ENCODE measurements at places on chromosomes 5 and 9. TPM values are rescaled to one million over a fixed set of nuclear protein-coding genes. Genes with fewer than 3 reads are reported as not detected.

- DNase-seq = peak; percentile 29
These were observed 30.2 kb downstream of the CDHR2 start for GRCh38 chr5:176579323-176579722.

- DNase-seq = no peak
These were observed 703 bp downstream of the FAM120AOS start for GRCh38 chr9:93452710-93453046.

GRCh38 chr5:98308231-98308630 is 465.2 kb upstream of the RGMB start:
- DNase-seq = no peak

DNA sequence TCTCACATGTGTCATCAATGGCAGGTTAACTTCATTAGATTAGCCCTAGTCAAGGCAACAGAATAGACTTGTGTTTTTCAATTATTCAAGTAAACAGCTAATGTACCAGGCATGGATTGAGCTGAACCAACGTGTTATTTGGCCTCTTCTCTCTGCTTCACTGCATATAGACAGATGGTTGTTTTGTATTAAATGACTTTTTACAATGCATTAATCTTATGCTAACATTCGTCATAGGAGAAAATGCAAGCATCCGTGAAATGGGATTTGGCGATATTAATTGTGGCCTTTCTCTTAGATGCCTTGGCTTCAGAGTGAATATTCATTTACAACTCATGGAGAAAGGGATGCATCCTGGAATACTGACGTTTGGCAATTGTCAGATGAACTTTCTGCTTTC is 208.0 kb downstream of the KCTD16 start:
- no peak for DNase-seq

DNA sequence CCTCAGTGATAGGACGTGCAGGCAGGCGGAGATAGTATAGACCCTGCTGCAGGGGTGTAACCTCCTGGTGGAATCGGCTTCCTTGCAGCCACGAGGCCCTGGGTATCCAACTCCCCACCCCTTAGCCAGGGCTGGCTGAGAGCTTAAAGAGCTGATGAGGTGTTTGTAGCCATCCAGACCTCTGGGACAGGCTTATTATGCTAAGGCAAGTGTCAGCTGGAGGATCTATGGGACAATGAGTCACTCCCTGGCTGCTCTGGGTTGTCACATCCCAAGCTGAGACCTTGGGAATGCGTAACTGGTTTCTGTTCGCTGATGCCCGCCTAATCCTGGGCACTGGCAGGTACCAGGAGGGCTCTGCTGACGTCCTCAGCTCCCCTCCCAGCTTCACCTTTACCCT is 38.9 kb downstream of the DAB2IP start:
- DNase-seq = no peak

GRCh38 chr5:10779592-10779991 is 18.6 kb upstream of the DAP start:
- DNase-seq = no peak

GRCh38 chr9:98323831-98324135 is 68.3 kb upstream of the TBC1D2 start:
- DNase-seq = no peak

- no peak for DNase-seq
These were observed 35.5 kb downstream of the BHMT start for GRCh38 chr5:79147076-79147475.

DNA sequence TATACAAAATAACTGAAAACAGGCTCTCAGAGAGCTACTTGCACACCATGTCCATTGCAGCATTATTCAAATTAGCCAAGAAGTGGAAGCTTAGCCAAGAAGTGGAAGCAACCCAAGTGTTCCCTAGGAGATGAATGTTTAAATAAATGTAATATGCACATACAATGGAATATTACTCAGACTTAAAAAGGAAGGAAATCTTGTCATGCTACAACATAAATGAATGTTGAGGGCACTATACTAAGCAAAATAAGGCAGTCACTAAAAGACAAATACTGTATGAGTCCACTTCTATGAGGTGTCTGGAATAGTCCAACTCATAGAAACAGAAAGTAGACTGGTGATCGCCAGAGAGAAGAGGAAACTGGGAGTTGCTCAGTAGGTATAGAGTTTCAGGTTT is 438.1 kb downstream of the MAT2B start:
- DNase-seq = peak; percentile 81

DNA sequence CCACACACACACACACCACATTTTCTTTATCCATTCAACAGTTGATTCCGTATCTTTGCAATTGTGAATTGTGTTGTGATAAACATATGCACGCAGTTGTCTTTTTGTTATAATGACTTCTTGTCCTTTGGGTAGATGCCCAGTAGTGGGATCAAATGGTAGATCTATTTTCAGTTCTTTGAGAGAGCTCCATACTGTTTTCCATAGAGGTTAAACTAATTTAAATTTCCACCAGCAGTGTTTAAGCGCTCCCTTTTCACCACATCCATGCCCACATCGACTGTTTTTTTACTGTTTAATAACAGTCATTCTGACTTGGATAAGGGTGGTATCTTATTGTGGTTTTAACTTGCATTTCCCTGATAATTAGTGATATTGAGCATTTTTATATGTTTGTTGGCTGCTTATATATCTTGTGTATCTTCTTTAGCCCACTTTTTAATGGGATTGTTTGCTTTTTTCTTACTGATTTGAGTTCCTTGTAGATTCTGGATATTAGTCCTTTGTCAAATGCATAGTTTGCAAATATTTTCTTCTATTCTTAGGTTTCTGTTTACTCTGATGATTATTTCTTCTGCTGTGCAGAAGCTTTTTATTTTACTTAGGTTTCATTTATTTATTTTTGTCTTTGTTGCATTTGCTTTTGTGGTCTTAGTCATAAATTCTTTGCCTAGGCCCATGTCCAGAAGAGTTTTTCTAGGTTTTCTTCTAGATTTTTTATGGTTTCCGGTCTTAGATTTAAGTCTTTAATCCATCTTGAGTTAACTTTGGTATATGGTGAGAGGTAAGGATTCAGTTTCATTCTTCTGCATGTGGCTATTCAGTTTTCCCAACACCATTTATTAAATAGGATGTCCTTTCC is 82.4 kb downstream of the SH3RF2 start:
- DNase-seq = no peak

DNA sequence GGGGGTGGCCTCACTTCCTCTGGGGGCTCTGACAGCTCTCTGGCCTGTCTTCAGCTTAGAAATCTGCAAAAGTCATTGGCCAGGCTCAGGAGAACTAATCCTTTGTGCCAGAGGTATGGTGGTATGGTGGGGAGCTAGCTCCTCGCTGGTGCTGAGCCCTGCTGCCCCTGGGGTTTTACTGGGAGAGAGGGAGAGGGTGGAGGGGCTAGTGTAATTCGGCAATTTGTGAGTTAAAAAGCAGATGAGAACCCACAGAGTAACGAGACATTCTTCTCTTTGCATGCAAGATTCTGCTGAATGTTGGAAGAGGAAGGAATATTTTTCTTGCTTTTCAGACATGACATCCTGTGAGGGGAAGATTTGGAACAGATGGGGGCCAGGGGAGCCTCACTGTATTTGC is 65.5 kb upstream of the SPRY4 start:
- no peak for DNase-seq

DNA sequence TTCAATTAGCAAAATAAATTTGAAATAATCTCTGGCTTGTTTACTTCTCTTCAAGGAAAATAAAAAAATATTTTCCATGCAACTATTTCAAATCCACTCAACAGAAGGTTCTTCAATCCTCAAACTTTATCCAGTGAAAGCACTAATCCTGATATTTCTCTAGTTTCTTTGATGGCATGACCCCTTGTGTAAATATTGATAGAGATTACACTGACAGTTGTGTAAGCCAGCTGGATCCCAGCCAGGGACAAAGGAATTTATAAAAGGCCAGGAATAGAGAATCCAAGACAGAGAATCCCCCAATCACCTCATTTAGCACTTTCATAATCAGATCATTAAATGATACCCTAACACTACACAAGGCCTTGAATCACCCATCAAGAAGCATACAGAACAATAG is 135.2 kb downstream of the GNA14 start:
- no peak for DNase-seq

DNA sequence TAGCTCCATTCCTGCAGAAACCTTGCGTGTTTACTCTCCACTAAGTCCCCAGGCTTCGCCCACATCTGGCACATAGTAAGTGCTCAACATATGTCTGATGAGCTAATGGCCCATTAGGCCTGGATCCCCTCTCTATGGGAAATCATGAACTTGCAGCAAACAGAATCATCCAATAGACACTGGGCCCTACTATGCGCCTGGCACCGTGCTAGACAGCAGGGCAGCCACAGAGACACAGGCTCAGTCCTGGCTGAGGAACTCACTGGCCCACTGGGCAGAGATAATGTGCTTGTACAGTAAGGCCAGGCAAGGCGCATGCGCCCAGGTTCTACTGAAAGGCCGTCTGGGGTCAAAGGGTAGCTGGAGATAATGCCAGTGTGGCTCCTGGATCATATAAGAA is 36.9 kb upstream of the FABP6 start:
- DNase-seq = no peak

DNA sequence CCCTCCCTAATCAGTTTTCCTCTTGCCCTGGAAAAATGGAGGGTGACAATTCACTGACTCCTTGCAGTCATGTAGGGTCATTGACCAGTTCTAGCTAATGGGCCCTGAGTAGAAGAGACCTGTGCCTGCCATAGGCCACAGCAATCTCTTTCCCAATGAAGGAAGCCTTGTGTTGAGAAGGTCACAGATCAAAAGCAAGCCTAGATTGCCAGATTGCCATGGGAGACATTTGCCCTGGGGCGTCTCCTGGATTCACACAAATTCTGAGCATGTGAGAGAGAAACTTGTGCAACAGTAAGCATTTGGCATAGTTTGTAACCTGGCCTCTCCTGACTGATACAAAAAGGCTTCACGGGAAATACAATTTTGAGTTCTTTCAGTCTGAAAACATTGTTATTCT is 148.0 kb downstream of the NUDT12 start:
- no peak for DNase-seq

DNA sequence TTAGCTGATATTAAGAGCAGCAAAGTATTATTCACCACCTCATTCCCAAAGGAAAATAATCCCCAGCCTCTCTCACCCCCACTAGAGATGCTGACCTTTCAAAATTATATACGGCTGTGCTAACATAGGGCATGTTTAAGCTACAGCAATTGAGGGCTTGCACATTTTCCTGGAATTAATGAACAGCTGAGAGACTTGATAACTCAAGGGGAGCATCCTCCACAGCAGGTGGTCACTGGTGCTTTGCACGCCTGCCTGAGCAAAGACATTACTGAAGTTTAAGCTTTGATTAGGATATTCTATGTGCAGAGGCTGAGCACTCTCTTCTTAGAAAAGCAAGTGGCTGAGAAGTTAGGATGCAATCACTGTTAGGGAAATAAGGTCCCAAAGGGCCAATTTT is 230.9 kb downstream of the FAM114A2 start:
- DNase-seq = no peak

- peak; percentile 75 for DNase-seq
These were observed 41.5 kb downstream of the SVEP1 start for GRCh38 chr9:110537841-110538646.

- no peak for DNase-seq
These were observed 340.7 kb downstream of the TLE4 start for GRCh38 chr9:79912318-79913070.

DNA sequence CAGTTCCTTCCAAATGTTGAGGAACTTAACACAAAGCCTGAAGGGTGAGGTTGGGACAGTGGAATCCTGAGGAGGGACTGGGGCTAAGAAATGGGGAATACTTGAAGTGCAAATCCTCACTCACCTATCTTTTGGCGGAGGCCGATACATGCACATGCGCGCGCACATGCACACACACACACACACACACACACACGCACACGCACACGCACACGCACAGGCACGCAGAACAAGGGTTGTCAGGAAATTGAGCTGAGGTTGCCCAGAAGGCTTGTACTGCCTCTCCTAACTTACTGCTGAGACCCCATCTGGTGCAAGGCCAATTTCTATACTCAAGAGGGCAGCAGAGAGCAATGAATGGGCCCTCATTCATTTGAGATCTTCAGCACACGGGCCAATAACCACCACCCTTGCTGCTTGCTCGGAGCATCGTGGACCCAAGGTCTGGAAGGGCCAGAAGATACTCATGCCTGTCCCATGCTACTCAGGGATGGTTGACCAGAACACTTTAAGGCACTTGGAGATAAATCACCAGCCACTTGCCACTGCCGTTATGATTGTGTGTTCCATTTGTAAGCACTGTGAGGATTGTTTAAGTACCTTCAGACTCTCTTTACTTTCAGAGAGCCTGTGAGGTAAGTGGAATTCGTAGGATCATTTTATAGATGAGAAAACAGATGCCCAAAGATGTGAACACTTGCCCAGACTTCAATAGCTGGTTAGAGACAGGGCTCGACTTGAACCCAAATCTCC is 21.5 kb downstream of the BTF3 start:
- peak; percentile 84 for DNase-seq

GRCh38 chr9:134220311-134220710 is 55.9 kb upstream of the RNU6ATAC start:
- DNase-seq = no peak

DNA sequence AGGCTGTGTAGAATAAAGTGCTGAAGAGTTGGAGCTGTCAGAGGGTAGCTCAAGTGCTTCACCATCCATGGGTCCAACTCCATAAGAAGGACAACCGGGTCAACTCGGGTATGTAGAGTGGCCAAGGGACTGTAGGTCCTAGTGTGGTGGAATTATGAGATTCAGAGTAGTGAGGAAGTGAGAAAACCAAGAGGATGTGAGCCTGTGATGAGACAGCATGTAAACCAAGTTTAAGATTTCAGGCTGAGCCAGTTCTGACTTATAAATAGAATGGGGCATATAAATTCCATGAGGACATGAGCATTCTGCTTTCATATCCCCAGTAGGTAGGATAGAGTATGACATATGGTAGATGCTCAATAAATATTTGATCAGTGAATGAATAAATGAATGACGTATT is 96.3 kb downstream of the CFAP95 start:
- peak; percentile 52 for DNase-seq

DNA sequence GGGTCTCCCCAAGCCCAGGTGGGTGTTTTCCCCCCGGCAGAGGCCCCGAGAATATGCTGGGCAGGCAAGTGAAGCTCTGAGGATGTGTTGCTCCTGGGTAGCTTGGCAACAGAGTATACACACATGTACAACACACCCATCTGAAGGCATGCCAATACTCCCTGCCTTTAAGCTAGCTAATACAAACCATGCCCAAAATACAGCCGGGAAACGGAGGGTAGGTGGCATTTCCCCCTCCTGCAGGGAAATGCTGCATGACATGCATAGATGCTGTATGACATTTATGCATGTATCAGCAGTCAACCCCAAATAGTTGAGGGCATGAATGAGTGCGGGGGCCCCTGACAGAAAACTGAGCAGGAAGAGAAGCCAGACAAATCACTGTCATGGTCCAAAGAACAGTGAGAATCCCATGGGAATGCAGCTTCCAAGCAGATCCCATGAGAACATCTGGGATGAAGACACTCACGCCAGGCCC is 614.1 kb downstream of the EBF1 start:
- no peak for DNase-seq

GRCh38 chr5:67677422-67677970 is 480.9 kb upstream of the CD180 start:
- DNase-seq = no peak

Gene C9orf43
- 0.36 TPM for total RNA-seq

Gene TCF7
- 0.83 TPM for total RNA-seq

Gene IL7R
- total RNA-seq = 56.9 TPM

Gene AK8
- under 0.01 TPM for total RNA-seq

Gene CTXN3
- not detected for total RNA-seq

Gene PCA3
- total RNA-seq = not detected

Gene GPR151
- not detected for total RNA-seq

Gene SMAD5
- total RNA-seq = 101 TPM

Gene INSL6
- not detected for total RNA-seq

Gene SPATA9
- total RNA-seq = 0.83 TPM

Gene CREB3
- total RNA-seq = 105 TPM
